CD4-positive, CD25-positive, alpha-beta regulatory T cell (primary cell): ENCODE measurements at places on chromosomes 11 and 22. TPM values are rescaled to one million over a fixed set of nuclear protein-coding genes. Genes with fewer than 3 reads are reported as not detected.

DNA sequence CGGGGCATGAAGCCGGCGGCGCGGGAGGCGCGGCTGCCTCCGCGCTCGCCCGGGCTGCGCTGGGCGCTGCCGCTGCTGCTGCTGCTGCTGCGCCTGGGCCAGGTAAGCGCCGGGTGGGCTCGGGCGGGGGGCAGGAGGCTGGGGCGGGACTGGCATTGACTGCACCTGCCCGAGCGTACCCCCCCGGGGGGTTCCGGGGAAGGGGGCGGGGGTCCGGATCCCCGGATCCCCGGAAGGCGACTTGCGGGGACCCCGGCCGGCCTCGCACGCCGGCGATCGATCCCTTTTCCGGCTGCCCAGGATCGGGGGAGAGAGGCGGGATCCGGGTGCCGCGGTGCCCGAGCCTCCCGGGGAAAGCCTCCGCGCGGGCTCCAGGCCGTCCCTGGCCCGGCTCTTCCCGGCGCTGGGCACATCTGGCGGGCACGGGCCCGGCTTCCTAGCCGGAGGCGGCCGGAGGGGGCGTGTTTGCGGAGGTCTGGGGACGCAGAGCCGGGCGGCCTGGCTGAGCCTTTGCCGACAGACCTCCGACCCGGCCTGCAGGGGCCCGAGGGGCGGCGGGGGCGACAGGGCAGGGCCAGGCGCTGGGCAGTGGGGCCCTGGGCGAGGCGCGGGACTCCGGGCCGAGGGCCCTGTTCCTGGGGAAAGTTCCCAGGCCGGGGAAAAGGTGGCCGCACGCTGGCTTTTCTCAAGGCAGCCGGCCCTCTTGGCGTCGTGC lies 705 bp downstream of the PTPRJ start:
- DNase-seq, result peak; percentile 18

DNA sequence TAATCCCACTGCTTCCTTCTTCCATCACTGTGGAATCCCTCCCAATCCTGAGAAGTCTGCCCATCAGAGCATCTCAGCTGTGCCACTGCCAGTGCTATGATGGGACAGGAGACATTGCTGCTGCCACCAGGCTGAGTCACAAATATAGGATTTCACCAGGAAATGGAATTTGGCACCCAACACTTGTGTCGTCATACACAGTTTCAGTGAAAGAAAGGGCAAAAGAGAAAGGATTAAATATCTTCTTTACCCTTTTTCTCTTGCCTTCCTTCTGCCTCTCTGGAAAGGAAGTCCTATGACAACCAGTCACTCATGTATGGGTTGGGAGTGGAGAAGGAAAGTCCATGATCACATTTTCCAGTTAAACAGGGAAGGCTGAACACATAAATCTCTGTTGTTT lies 133.4 kb downstream of the SPON1 start:
- no peak for DNase-seq

GRCh38 chr11:111476956-111477355 lies 35.2 kb downstream of the BTG4 start:
- no peak for DNase-seq

DNA sequence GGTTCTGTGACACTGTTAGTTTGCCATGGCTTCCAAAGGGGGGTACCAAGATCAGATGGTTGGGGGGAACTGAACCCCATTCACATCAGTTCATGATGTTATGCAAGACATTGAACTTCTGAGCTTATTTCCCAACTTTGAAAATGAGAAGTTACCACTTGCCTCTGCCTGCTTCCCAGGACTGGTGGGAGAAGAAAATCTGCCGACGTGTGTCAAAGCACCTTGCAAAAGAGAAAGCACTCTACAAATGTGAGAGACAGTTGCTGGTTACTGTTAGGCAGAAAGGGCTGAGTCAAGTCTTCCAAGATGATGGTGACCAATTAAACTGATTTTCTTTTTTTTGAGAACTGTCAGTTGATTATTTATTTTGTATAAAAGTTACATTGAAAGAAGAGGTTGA lies 45.6 kb downstream of the SMCO4 start:
- no peak for DNase-seq

Gene OR51B5
- not detected for total RNA-seq

DNA sequence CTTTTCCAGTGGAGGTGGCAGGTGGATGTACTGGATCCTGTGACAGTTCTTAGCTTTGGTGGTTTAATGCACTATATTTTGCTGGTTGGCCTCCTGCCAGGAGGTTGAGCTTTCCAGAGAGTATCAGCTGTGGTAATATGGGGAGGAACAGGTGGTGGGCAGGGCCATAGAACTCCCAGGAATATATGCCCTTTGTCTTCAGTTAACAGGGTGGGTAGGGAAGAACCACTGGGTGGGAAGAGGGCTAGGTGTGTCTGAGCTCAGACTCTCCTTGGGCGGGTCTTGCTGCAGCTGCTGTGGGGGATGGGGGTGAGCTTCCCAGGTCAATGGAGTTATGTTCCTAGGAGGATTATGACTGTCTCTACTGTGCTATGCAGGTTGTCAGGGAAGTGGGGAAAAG lies 203.8 kb downstream of the DLG2 start:
- DNase-seq, result no peak

Gene KRTAP5-9
- total RNA-seq, result 0.35 TPM

DNA sequence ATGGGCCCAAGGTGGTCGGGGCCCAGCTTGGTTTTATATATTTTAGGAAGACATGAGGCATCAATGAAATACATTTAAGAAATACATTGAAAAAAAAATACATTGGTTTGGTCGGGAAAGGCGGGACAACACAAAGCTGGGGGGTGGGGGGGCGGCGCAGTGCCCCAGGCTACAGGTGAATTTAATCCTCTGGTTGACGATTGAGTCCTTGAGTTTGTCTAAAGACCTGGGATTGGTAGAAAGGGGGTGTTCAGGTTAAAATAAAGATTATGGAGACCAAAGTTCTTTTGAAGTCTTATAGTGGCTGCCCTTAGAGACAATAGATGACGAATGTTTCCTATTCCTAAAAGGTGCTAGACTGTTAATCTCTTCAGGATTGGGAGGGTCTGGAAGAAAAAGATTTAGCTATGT lies 3.1 kb downstream of the IFITM1 start:
- DNase-seq, result no peak
